ENCODE measurements at places on chromosomes 13 and 19.

DNA sequence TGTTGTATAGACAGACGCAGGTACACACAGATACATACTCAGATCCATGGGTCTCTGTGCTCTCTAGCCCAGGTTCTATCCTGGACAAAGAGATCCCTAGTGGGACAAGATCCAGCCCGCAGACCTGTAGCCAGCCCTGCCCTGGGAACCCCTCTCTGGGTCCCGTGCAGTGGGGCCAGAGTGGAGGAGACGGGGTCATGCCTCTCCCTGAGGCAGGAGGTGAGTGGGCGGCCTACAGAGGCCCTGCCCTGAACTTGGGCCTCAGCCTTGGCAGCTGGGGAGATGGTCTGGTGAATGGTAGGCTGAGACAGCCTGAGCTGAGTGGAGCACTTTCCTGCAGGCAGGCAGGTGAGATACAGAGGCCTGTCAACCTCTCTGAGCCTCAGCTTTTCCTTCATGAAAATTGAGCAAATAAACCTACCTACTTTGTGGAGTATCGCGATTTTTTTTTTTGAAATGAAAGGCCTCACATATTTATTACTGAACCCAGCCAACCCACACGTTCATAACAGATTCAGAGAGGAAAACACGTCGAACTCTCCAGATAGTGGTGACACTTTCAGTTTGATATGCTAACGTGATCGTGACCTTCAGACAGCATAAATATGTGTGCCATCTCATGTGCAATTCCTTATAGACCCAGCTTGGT is 3.4 kb upstream of the JUND start:
- H3K4me3 ChIP-seq, result no peak overlapping the region
- H3K27ac ChIP-seq, result peak overlapping the region; percentile 80
- peaks cover 29% of the 10 kb centered on the region for H3K4me1 ChIP-seq
- H3K36me3 ChIP-seq, result no peaks in the 10 kb centered on the region
- H3K27me3 ChIP-seq, result no peaks in the 10 kb centered on the region

DNA sequence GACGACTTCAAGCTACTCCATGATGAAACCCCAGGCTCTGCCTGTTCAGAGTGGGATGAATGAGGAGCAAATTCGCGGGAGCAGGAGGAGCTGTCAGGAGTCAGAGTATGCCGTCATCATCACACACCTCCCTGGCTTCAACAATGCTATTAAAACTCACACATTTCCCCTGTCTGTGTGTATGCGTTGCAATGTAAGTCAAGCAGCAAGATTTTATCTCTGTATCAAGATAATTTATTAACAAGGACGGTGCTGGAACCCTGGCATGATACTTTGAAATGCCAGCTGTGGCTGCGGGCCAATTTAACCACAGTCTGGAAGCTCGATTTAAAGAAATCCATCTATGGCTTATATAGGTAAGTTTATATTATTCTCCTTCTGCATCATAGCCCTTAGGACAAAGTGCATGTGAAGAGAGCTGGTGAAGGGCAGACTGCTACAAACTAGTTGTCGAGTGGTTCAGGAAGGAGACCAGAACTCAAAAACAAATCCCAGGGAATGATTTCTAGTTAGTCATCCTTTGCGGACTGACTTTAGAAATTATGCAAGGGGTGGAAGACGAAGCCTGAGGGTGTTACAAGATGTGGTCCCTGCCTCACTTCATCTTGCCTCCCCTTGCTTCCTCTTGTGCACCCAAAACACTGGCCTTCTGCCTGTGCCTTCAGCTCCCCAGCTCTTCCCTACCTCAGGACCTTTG is 486.5 kb downstream of the COG6 start:
- no peak for DNase-seq
- no peak overlapping the region for H3K4me3 ChIP-seq
- H3K36me3 ChIP-seq, result no peaks in the 10 kb centered on the region
- no peaks in the 10 kb centered on the region for H3K4me1 ChIP-seq
- H3K27me3 ChIP-seq, result peaks cover 3% of the 10 kb centered on the region
- no peak overlapping the region for H3K27ac ChIP-seq

DNA sequence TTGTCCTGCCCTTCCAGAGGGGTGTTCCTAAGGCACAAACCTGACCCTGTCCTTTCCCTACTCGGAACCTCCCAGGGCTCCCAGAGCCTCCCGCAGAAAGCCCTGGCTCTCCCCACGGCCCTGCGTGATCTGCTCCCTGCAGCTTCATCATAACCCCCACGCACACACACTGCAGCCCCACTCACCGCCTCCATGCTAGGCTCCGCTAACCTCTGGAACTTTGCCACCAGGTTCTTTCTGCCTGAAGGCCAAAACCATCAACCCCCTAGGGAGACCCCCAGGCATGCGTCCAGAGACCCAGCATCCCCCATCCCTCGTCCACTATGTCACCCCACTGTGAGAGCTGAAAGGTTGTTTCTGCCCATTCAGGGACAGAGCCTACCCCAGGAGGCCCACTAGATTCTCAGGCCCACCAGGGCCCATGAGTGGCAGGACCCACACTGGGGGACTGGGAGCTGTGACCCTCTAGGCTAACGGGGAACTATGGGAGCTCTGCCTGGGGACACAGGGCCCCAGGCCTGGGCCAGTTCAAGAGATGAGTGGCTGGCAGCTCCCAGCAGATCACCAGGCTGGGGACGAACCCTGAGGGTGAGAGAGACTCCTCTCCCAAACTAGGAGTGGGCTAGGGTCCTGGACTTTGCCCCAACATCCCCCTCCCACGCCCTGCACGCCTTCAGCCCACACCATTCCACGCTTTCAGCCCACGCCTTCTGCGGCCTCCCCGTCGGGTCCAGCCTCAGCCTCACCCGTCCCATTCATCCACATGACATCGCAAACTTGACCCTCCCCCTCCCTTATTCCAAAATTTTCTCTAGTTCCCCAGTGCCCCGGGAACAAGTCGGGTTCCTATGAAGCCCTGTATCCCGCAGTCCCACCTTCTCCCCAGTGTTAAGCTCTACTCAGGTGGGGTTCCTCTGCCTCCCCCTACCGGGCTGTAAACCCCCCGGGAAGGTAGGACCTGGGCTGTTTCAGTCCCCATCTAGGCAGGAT is 33.2 kb upstream of the PNMA8B start:
- no peak overlapping the region for H3K27ac ChIP-seq
- H3K27me3 ChIP-seq, result no peaks in the 10 kb centered on the region
- H3K4me1 ChIP-seq, result no peaks in the 10 kb centered on the region
- H3K4me3 ChIP-seq, result no peak overlapping the region
- no peaks in the 10 kb centered on the region for H3K36me3 ChIP-seq

GRCh38 chr13:106088085-106088484 is 447.4 kb downstream of the EFNB2 start:
- no peak overlapping the region for H3K4me3 ChIP-seq
- peaks cover 2% of the 10 kb centered on the region for H3K4me1 ChIP-seq
- H3K27me3 ChIP-seq, result no peaks in the 10 kb centered on the region
- H3K36me3 ChIP-seq, result no peaks in the 10 kb centered on the region
- no peak for DNase-seq

- H3K36me3 ChIP-seq, result peaks cover 2% of the 10 kb centered on the region
- H3K4me3 ChIP-seq, result no peak overlapping the region
- H3K27me3 ChIP-seq, result no peaks in the 10 kb centered on the region
- H3K4me1 ChIP-seq, result peaks cover 6% of the 10 kb centered on the region
- peak; percentile 69 for DNase-seq
- peak overlapping the region; percentile 9 for H3K27ac ChIP-seq
Observed at GRCh38 chr13:77143431-77143830, 116.5 kb upstream of the FBXL3 start.

DNA sequence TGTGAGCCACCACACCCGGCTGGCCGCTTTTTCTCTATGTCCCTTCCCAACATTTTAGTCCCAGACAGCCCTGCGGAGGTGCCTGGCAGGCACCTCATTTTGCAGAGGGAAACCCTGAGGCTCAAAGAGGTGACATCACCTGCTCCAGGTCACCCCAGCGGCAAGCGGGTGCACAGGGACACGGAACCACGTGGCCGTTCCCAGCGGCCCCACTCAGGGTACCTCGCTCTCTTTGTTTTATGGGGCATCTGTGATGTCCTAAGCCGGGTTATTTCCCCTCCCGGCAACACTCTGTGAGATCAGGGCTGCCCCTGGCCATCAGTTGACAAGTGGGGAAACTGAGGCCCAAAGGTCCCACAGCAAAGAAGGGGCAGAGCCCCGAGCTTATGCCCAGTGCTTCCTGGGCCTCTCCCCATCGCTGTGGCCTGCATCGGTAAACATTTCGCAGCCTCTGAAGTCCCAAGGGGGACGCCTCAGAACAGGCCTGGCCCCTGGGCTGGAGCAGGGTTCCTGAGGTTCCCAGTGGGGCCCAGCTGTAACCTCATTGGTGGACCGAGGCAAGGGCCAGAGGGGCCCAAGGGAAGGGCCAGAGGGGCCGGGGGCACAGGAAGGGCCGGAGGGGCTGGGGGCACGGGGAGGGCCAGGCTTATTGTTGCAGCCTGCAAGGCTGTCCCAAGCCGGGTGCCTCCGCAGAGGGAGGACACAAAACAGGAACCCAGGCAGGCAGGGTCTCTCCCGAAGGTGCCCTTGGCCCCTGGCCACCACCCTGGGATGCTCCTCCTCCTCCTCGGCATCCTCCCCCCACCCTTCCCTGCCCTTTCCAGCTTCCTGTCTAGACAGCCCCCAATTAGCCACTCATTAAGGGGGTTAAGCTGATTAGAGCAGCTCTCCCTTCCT is 39.0 kb downstream of the SMIM24 start:
- DNase-seq, result no peak
- H3K4me3 ChIP-seq, result no peak overlapping the region
- no peaks in the 10 kb centered on the region for H3K36me3 ChIP-seq
- no peak overlapping the region for H3K27ac ChIP-seq
- H3K27me3 ChIP-seq, result no peaks in the 10 kb centered on the region

- no peak overlapping the region for H3K4me3 ChIP-seq
- H3K36me3 ChIP-seq, result peaks cover 10% of the 10 kb centered on the region
- DNase-seq, result no peak
- no peaks in the 10 kb centered on the region for H3K4me1 ChIP-seq
- H3K27me3 ChIP-seq, result no peaks in the 10 kb centered on the region
- H3K27ac ChIP-seq, result no peak overlapping the region
Observed at GRCh38 chr19:33446330-33447293, 73.1 kb downstream of the CEBPG start.

DNA sequence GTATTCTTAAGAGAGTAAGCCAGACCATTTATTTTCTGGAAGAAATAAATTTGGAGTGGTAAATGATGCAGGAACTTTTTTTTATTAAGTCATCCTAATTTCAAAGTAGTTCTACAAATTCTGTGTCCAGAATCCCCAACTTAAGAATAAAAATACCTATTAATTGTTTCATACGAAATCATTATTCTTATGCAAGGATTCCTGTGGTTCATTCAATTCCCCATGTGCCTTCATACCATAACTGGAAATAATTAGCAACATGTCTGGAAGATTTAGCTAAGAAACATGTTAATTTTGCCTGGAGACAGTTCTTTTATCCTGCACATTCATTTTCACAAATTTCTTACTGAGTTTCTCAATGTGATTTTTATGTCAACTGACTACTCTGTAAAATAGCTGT is 408.6 kb downstream of the PCDH9 start:
- no peak overlapping the region for H3K27ac ChIP-seq
- H3K4me3 ChIP-seq, result no peak overlapping the region
- H3K36me3 ChIP-seq, result no peaks in the 10 kb centered on the region
- H3K27me3 ChIP-seq, result no peaks in the 10 kb centered on the region
- H3K4me1 ChIP-seq, result no peaks in the 10 kb centered on the region

GRCh38 chr13:56586976-56587375 is 553.7 kb upstream of the PRR20A start:
- H3K27ac ChIP-seq, result no peak overlapping the region
- DNase-seq, result no peak
- H3K4me3 ChIP-seq, result no peak overlapping the region
- no peaks in the 10 kb centered on the region for H3K4me1 ChIP-seq
- no peaks in the 10 kb centered on the region for H3K27me3 ChIP-seq

DNA sequence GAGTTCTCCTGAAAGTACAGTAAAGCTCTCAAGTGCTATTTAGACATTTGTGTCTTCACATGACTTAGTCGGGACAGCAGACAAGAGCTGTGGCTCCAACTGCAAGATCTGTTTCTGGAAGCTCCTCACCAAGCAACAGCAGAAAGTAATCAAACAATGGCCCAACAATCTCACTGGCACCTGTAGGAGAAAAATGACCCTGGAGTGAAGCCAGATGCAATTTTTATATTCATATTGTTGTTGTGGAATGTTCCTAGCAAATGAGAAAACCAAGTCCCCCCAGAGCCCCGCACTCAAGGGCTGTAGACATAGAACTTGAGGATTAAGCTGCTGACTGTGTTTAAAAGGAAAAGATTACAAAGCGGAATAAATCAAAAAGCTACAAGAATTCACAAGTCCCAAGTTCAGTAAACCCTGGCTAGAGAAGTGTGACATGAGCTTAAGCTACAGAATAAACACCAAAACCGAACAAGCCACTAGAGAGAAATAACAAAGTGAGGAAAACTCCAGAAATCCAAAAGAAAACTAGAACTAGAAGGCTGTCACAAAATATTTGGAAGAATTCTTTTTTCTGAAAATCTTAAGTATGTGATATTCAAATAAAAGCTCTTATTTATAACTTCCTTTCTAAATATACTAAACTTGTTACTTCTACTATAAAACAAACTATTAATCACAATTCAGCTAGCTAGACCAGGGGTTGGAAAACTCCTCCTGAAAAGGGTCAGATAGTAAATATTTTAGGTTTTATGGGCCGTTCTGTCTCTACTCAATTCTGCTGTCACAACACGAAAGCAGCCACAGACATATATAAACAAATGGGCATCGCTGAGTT is 454.5 kb downstream of the SUCLA2 start:
- DNase-seq, result no peak
- H3K4me3 ChIP-seq, result no peak overlapping the region
- H3K27ac ChIP-seq, result no peak overlapping the region
- H3K36me3 ChIP-seq, result no peaks in the 10 kb centered on the region

DNA sequence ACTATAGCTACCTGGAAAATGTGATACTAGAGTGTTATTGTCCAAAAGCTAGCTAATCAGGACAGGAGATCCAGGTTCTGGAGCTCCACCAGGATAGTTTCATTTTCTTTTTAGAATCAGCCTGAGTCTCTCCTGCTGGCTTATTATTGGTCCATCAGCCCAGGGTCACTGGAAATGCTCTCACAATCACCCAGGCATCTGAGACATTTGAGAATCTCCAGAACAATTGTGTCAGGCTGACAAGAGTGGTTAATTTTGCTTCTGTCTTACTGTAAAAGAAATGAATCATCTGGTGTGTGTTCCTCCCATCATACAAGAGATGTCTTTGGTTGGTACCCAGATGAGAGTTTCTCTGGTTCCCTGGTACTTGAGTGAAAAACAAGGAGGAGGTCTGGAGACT is 43.6 kb upstream of the ZNF681 start:
- no peaks in the 10 kb centered on the region for H3K36me3 ChIP-seq
- H3K4me1 ChIP-seq, result no peaks in the 10 kb centered on the region
- no peak overlapping the region for H3K27ac ChIP-seq
- H3K4me3 ChIP-seq, result no peak overlapping the region

DNA sequence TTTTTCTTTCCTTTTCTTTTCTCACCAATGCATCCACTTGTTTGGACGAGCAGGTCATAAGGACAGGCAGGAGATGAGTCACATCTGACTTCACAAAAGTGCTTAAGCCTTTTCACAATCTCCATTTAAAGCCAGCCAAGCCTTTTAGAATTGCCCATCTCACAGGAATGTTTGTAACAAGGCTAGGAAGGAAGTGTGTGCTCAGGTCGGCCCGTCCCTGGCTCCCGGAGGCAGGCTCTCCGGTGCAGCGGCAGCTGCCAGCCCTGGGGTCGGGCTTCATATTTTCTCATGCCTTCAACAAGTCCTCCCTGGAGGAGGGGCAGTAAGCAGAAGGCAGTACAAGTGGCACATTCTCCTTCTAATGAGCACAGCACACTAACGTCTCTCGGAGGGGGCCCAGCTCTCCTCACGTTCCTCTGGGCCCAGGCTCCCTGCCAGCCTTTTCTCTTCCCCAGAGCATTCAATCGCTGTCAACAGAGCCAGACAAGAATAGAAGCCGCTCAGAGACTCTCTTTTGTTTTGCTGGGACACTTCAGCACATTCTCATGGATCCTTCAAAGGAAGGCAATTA is 180.5 kb downstream of the COL4A1 start:
- no peaks in the 10 kb centered on the region for H3K27me3 ChIP-seq
- peak; percentile 54 for DNase-seq
- no peaks in the 10 kb centered on the region for H3K36me3 ChIP-seq
- no peak overlapping the region for H3K4me3 ChIP-seq
